Hematopoietic multipotent progenitor cell (in vitro differentiated cells): ENCODE measurements at places on chromosomes 2 and 18.

GRCh38 chr2:218344090-218344754 lies 12.4 kb upstream of the CATIP start:
- DNase-seq: no peak

DNA sequence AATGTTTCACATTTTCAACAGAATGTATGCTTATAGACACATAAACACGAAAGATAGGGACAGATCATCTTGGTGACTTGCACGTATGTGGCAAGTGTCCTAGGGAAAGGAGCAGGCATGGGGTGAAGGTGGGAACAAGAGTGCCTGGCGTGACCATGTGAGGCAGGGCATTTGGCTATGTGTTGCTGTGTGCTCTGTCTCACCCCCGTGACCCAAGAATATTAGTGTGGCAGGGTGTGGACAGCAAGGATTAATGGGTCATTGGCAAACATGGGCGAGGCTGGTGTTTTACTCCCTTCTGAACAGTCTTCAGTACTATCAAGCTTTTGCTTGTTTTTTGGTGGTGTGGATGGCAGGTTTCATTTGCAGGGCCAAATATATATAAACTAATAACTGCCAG lies 1.3 kb upstream of the VWA3B start:
- DNase-seq: no peak

- no peak for DNase-seq
Measured at GRCh38 chr2:150358468-150358807, 129.0 kb downstream of the RND3 start.

DNA sequence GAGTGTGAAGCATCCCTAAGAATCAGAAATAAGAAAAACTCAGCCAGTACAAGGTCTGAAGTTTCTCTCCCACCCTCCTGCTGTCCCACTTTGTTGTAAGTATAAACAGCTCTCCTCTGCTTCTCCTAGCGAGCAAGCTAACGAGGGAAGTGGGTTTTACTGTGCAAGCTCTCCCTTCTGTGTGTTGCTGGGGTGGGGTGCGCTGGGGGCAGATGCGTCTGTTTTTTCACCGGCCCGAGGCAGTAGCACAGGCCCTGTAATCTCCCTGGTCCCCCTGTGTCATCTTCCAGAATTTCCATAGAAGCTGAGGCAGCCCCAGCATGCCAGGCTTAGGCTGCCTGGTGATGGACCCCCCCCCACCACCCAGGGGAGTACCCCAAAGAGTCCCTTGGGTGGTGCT lies 9.4 kb upstream of the CXCR4 start:
- DNase-seq: no peak

GRCh38 chr18:475202-476031 lies 25.1 kb downstream of the COLEC12 start:
- DNase-seq: no peak
